ENCODE measurements at places on chromosomes 3 and 15. TPM values are rescaled to one million over a fixed set of nuclear protein-coding genes. Genes with fewer than 3 reads are reported as not detected.

The RAD51 gene
- 6.9 TPM for polyA plus RNA-seq

The CCR5 gene
- 0.54 TPM for polyA plus RNA-seq

The ARF4 gene
- polyA plus RNA-seq = 344 TPM

The ZNF80 gene
- polyA plus RNA-seq = not detected

The TSPAN3 gene
- polyA plus RNA-seq = 193 TPM

The GMNC gene
- polyA plus RNA-seq = 0.04 TPM

The CYP1A1 gene
- polyA plus RNA-seq = 4.8 TPM

The NRROS gene
- polyA plus RNA-seq = 0.05 TPM

The PLCH1 gene
- polyA plus RNA-seq = 0.02 TPM

The GOLGA8T gene
- not detected for polyA plus RNA-seq

The FBXW12 gene
- not detected for polyA plus RNA-seq

The TLR9 gene
- not detected for polyA plus RNA-seq

The CIDEC gene
- polyA plus RNA-seq = not detected

The OSTN gene
- polyA plus RNA-seq = not detected

The ARRDC4 gene
- 23.1 TPM for polyA plus RNA-seq

The PLSCR4 gene
- polyA plus RNA-seq = 1.1 TPM

The SUCNR1 gene
- polyA plus RNA-seq = not detected

The GCSAM gene
- polyA plus RNA-seq = 2.9 TPM

The ECE2 gene
- not detected for polyA plus RNA-seq

The TGM5 gene
- 0.23 TPM for polyA plus RNA-seq

The GPR149 gene
- not detected for polyA plus RNA-seq

The CSTA gene
- 649 TPM for polyA plus RNA-seq

The TMEM207 gene
- polyA plus RNA-seq = not detected

The LIPC gene
- not detected for polyA plus RNA-seq

The MESP2 gene
- polyA plus RNA-seq = 0.22 TPM

The HIGD2B gene
- not detected for polyA plus RNA-seq

The PARP9 gene
- 66.1 TPM for polyA plus RNA-seq

The COMMD2 gene
- polyA plus RNA-seq = 46.0 TPM

The PLSCR5 gene
- polyA plus RNA-seq = not detected

The DNASE1L3 gene
- 2.1 TPM for polyA plus RNA-seq

The TRAT1 gene
- polyA plus RNA-seq = not detected

The CCDC39 gene
- not detected for polyA plus RNA-seq

The FES gene
- 0.24 TPM for polyA plus RNA-seq

The RTP4 gene
- polyA plus RNA-seq = 0.38 TPM

The GOLGA6L4 gene
- 0.44 TPM for polyA plus RNA-seq

The POPDC2 gene
- polyA plus RNA-seq = 0.48 TPM

The CCR1 gene
- polyA plus RNA-seq = 0.03 TPM

The DUOX1 gene
- 32.5 TPM for polyA plus RNA-seq

The CSPG4 gene
- polyA plus RNA-seq = 0.67 TPM

The PSTPIP1 gene
- polyA plus RNA-seq = 10.0 TPM

The GHSR gene
- not detected for polyA plus RNA-seq

Data from keratinocyte (primary cell).